Motor neuron (in vitro differentiated cells): ENCODE measurements at places on chromosomes 4 and X.
A peak's percentile ranks its signal among the peaks of the same experiment; 100 is the strongest.

DNA sequence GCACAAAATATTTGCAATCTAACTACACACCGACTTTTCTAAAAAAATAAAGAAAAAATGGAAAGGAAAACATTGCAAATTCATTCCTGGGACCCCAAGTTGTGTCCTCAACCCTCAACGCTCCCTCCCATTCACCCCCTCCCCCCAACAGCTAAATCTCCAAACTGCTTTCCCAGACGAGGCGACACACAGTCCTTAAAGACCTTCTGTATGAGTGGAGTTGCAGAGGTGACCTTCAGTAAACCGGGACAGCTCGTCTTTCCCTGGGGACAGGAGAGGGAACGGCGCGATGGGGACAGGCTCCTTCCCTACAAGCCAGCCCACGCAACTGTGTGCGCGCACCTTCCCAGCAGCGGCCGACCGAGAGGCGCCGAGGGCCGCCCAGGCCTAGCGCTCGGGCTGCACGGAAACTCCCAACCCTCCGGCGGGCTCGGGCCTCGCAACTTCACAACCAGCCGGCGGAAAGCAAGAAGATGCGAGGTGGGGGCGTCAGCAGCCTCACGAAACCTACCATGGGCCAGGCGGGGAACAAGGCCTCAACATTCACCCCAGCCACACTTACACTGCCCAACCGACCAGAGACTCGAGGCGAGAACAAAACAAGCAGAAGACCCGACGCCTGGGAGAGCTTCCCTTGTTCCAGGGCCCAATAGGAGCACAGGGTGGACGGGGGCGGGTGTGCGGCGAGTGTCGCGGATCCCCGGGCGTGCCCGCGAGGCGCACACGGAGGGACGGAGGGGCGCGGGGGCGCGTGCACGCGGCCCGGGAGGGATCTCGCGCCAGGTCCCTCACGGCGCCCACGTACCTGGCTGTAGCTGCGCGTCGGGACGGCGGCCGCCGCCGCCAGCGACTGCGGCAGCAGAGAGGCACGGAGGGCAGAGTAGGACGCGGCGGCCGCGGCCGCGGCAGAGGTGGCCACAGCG lies 763 bp downstream of the GRSF1 start:
- peak; percentile 76 for ATAC-seq

GRCh38 chr4:57051524-57051923 lies 58.7 kb downstream of the IGFBP7 start:
- no peak for ATAC-seq

DNA sequence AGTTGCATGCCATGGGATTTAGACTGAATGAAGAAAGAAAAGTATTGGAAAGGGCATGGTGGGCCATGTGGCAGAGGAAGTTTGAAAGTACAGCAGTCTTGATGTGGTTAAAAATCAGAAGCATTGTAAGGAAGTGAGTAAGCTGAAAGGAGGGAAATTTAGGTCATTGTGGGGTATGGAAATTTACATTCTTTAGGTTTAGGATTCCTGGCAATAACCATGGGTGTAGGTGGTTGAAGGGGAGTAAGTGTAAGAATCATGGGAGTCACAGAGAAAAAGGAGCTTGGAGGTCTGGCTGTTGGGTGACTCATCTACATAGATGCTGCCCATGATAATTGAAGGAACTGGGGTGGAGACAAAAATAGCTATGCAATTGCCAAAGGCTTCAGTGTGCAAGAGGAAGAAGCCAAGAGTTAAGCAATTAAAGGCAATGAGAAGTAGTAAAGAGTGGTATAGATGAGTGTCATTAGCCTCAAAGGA lies 243.8 kb upstream of the LDB2 start:
- no peak for ATAC-seq

GRCh38 chr4:68183417-68183816 lies 53.7 kb upstream of the TMPRSS11F start:
- ATAC-seq = no peak

DNA sequence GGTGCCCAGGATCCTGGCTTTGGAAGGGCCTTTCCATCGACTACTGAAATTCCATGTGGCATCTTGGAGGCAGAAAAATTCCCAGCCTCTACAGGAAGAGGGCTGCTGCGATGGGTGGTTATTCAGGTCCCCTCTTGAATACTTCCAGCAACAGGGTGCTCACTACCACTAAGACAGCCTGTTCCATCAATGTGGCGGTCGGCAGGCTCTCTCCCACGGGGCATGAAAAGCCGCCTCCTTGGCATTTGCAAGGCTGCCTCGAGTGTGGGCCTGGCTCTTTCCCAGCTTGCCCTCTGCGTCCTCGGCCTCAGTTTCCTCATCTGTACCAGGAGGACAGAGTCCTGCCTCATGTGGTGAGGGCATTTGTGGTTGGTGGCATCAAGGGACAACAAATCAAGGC lies 62.4 kb downstream of the ADRA2C start:
- no peak for ATAC-seq

- no peak for ATAC-seq
Measured at GRCh38 chr4:176321589-176321988, 1.8 kb downstream of the SPCS3 start.

GRCh38 chr4:1746265-1746691 lies 25.0 kb downstream of the TACC3 start:
- ATAC-seq = peak; percentile 75

DNA sequence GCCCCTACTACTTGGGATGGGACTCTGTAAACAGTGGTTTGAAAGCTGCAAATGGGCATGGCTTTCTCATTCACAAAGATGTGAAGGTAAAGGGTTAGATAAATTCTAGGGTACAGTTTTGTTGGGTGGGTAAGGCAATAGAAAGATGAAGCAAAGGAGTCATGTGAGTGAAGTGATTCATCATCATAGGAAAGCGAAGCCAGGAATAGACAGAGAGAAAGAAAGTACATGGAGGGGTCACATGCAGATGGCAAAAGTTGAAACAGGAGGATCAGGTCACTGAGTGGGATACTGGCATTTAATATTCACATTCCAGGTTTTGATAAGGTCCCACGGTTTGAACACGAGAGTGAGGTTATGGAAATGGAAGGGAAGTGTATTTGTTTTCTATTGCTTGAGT lies 8.2 kb upstream of the ABCG2 start:
- peak; percentile 79 for ATAC-seq

DNA sequence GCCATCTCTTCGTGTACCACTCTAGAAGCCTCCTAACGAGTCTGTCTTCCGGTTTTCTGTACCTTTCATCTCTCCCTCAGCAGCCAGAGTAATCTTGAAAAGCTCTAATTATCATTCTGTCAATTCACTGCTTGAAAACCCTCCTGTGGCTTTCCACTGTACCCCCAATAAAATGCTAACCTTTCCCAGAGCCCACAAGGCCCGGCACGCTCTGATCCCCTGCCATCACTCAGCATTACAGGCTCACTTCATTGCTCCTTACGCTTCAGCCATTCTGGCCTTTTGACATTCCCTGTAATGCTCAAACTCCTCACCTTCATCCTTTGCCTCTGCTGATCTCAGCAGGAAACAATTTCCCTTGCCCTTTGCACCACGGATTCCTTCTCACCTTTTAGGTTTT lies 112.9 kb downstream of the ARHGAP10 start:
- no peak for ATAC-seq

DNA sequence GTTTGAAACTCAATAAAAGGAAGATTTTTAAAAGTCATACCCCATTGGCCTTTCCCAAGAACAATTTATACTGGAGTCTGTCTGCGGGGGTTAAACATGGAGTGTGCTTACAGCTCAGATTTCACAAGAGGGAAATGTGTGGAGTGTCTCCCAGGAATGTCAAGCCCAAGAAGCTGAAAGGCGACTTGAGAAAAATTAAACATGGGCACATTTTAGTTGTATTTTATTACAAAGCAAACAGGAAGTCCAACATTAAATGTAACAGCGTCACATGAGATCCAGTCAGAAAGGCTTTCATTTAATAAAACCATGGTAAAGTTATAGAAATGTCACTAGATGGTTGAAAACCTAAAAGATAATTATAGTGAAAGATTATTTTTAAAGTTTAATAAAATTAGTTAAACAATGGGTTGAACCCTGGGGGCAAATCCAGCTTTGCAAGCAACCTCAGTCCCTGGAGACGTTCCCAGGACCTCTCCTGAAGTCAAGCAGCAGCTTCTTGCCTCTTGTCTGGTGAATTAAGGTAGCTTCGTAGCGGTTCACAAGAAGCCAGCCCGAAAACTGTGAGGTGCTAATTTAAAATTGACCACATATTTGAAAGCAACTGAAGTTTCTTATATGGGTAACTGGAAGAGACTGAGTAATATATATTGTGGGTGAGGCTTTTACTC lies 168.4 kb upstream of the EDNRA start:
- ATAC-seq = no peak

DNA sequence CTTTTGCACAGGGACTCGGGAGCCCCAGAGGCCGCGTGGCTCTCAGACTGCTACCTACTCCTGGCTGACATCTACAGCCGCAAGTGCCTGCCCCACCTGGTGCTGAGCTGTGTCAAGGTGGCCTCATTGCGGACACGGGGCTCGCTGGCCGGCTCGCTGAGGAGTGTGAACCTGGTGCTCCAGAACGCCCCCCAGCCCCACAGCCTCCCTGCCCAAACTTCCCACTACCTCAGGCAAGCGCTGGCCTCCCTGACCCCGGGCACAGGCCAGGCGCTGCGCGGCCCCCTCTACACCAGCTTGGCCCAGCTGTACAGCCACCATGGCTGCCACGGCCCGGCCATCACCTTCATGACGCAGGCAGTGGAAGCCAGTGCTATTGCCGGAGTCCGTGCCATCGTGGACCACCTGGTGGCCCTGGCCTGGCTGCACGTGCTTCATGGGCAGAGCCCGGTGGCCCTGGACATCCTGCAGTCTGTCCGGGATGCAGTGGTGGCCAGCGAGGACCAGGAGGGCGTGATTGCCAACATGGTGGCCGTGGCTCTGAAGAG lies 28.8 kb downstream of the SH3TC1 start:
- ATAC-seq = no peak

DNA sequence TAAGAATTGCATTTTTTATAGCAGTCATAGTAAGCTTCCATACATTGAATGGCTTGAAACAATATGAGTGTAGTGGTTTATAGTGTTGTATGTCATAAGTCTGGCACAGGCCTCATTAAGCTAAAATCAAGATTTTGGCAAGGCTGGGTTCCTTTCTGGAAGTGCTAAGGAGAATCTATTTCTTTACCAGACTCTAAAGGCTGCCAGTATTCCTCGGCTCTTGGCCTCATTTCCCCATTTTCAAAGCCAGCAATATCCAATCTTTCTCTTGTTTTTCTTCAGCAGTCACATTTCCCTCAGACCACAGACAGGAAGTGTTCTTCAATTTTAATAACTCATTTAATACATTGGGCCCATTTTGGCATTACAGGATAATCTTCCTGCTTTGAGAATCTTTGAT lies 1155.5 kb upstream of the PABPC4L start:
- ATAC-seq = no peak

DNA sequence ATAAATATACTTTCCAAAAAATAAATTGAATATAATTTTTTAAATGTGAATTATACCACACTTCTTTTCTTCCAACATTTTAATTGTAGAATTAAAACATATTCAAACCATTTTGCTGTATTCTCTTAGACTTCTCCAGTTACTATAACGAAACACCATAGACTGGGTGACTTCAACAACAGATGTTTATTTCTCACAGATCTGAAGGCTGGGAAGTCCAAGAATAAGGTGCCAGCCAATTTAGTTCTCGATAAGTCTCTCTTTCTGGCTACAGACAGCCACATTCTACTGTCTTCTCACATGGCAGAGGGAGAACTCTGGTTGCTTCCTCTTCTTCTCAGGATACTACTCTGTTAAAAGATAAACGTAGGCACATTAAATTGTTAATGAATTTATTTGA lies 155.8 kb upstream of the UGT8 start:
- ATAC-seq = no peak

GRCh38 chrX:9117851-9118250 lies 83.9 kb upstream of the FAM9B start:
- no peak for ATAC-seq

- ATAC-seq = no peak
Measured at GRCh38 chrX:14501327-14501726, 28.0 kb upstream of the GLRA2 start.

DNA sequence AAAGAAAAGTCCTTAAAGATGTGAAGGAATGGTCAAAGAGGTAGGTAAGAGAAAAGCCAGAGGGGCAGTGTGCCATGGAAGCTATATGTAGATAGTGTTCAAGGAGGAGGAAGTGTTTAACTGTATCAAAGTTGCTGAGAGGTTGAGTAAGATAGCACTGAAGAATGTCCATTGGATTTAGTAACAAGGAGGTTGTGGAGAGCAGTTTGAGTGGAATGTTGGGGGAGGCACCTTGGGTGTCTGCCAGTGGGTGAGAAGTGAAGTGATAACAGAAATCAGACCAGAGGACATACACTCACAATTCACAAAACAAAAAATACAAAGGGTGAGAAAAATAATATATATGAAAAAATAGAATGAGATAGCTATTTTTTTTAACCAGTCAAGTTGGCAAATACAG lies 121.3 kb upstream of the AMOT start:
- ATAC-seq = no peak

- ATAC-seq = no peak
Measured at GRCh38 chr4:78616046-78616498, 64.5 kb downstream of the ANXA3 start.

- ATAC-seq = no peak
Measured at GRCh38 chr4:38377195-38377594, 286.8 kb upstream of the KLF3 start.
